ENCODE measurements at places on chromosomes 1 and 21. TPM values are rescaled to one million over a fixed set of nuclear protein-coding genes. Genes with fewer than 3 reads are reported as not detected.

GRCh38 chr21:20943561-20943997, 54.6 kb upstream of the NCAM2 start:
- ATAC-seq, result no peak

The HECTD3 gene
- 48.6 TPM for total RNA-seq

DNA sequence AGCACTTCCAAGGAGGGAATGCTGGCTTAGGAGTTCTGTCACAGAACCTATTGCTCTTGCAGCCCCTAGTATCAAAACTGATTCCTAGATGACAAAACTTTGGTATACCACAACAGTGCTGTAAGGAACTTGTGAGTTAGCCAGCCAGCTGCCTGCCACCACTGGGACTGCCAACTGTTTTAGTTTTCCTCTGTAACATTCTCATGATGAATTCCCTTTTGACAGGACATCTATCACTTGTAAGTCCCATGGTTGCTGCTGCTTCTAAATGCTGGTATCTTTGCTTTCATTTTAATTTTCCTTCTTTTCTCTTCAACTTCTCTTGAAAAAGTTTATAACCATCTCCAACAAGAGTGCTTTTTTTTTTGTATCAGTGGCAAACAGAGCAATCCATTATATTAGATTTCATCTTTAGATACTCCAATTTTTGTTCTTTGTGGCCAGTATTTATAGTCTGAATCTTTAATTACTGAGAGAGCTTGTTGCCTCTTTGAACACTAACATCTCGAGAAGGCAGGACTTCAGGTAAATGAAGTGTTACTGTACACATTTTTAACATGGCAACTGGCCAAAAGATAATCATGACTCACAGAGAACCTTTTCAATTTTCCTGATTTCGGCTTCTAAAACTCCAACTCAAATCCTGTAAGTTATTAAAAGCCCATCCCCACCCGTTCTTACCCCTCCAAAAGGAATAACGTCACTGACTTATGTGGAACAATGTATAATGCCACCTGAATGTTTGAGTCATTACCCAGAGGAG, 19.8 kb downstream of the DBT start:
- ATAC-seq, result no peak

DNA sequence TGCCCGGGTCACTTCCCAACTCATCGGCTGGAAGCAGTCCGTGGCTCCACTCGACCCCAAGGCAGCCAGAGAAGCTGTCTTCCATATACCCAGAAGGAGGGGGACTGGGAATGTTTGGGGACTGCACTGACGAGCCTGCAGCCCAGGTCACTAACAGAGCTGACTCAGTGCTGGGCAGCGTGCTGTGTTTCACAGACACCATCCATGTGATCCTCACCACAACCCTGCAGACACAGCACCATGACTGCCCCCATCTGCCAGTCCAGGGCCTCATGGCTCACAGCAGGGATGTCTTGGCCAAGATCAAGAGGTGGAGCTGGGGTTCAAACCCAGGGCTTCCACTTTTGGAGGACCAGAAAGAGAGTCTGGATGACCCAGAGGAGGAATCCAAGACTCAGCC, 67.9 kb downstream of the KLHDC7A start:
- no peak for ATAC-seq

Measured in gastroesophageal sphincter (tissue), 4 donors.